Hematopoietic multipotent progenitor cell treated with erythropoietin and hydrocortisone succinate and interleukin-3 and kit ligand, for 15 days (in vitro differentiated cells): ENCODE measurements at places on chromosomes 4 and X.

DNA sequence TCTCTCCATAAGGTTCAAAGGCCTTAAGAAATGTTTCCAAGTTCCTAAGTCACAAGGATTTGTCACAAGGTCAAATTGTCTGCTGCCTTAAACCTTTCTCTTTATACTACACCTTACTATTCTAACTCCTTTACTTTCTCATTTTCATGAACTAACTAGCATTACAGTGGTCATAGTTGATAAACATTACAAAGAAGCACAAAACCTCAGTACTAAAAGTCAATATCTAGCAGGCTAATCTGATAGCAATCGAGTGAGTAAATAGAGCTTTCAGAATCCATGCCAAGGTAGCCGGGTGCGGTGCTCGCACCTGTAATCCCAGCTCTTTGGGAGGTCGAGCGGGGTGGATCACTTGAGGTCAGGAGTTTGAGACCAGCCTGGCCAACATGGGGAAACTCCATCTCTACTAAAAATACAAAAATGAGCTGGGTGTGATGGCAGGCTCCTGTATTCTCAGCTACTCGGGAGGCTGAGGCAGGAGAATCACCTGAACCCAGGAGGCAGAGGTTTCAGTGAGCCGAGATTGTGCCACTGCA is 510.0 kb downstream of the GBA3 start:
- DNase-seq, result no peak

DNA sequence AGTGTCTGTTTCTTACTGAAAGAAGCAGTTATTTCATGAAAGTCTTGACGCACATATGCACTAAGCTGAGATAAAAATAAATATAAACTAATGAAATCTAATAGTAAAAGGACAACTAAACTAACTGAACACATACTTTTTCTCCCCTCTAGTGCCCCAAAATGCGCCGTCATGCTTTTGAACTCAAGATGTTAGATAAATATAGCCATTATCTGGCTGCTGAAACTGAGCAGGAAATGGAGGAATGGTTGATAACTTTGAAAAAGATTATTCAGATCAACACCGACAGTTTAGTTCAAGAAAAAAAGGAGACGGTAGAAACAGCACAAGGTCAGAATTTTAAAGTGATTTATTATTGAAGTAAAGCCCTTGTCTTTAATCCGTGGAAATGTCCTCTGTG is 70.2 kb downstream of the DOCK11 start:
- no peak for DNase-seq

DNA sequence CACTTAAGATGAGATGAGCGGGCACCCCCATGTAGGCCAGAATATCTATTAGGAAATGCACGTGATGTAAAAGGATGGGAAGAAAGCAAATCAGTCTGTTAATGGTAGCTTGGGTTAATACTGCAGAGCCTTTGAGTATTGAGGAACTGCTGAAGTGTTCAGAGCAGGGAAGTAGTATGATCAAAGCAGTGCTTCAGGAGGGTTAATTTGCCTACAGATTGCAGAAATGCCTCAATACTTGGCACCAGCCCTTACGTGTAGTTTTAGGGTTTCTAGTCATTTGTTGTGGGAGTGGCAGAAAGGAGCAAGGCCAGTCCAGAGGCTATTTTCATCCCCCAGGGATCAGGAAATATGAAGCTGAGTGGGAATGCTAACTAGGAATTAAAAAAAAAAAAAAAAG is 19.7 kb downstream of the ZFX start:
- DNase-seq, result no peak

GRCh38 chrX:118350221-118350620 is 4.3 kb downstream of the WDR44 start:
- DNase-seq, result no peak

DNA sequence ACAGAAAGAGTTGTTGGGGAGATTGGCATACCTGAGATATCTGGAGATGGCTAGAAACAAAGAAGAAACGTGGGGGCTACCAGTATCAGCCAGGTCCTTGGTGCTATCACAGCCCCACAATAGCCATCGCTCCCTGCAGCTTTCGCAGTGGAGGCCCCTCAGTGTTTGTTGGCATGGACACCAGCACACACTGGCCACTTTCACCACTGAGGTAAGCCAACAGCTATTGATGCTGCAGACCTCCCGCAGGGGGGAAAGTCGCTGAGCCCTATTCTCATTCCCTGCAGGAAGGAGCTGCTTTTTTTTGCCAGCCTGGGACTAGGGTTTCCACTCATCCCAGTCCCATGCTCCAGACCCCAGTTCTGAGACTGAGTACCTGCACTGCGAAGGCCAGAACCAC is 879.2 kb upstream of the IGFBP7 start:
- no peak for DNase-seq

DNA sequence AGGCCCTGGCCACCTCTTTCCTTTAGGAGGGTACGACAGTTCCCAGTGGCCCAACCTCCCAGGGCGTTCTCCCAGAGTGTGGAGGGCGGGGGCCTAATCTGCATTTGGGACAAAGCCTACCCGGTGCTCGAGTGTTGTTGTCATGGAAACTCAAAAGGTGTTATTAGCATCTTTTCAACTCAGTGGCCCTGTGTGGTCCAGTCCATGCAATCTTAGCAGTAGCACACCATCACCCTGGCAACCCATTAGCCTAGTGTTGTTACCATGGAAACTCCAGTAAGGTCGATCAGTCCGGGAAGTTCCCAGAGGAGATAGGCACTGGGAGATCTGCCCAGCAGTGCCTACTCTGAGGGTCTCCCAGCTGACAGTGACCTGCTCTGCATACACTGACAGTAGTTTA is 20.2 kb downstream of the APLN start:
- DNase-seq, result no peak

DNA sequence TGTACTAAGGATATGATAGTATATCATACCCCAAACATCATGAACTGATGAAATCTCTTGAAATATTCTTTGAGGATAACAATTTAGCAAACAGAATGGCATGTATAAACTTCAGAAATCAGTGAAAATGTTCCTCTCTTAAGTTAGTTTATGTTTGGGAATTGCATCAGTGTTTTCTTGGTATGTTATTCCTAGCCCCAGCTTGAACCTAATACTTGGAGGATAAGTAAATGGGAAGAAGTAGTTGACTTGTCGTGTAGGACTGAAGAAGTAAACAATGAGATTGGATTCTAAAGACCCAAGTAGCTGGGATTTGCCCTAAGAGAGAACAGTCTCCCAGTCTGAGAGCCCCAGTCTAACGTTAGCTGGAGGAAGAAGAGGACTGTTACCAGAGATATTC is 355.7 kb downstream of the GALNTL6 start:
- no peak for DNase-seq

GRCh38 chr4:109994415-109994827 is 81.7 kb downstream of the EGF start:
- DNase-seq, result no peak

- no peak for DNase-seq
These were observed 213.2 kb upstream of the ZFP42 start for GRCh38 chr4:187782286-187782824.

- DNase-seq, result no peak
These were observed 65.7 kb upstream of the ARHGAP24 start for GRCh38 chr4:85409251-85409650.

DNA sequence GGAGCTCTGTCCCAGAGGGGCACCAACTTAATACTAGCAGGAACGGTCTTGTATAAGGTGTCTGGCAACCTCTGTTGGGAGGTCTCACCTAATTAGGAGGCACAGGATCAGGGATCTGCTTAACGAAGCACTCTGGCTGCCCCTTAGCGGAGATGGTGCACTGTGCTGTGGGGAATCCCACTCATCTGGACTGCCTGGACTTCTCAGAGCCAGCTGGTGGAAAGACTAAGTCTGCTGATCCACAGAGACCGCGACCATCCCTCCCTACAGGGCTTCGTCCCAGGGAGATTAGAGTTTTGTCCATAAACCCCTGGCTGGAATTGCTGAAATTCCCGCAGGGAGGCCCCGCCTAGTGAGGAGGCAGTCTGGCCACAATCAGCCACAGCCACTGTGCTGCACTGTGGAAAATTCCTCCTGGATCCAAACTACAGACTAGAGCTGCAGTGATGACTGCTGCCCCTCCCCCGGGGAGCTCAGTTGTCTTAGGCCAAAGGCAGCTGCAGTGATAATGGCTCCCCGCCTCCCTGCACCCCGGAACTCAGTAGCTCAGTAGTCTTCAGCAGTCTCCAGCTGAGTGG is 22.0 kb upstream of the ZCCHC4 start:
- DNase-seq, result no peak

- DNase-seq, result no peak
These were observed 379.9 kb downstream of the TRAM1L1 start for GRCh38 chr4:116705466-116705865.

- DNase-seq, result no peak
These were observed 709 bp downstream of the GPAT3 start for GRCh38 chr4:83536362-83537272.
